Activated T-helper 1 cell treated with anti-CD3 and anti-CD28 coated beads, Interleukin-2, amount 50 U/mL, for 16 hours (primary cell): ENCODE measurements at places on chromosomes 7 and 10.

- no peak for DNase-seq
Observed at GRCh38 chr7:31068006-31068675, 16.0 kb downstream of the ADCYAP1R1 start.

GRCh38 chr10:34087095-34087418 lies 728.0 kb downstream of the PARD3 start:
- no peak for DNase-seq

DNA sequence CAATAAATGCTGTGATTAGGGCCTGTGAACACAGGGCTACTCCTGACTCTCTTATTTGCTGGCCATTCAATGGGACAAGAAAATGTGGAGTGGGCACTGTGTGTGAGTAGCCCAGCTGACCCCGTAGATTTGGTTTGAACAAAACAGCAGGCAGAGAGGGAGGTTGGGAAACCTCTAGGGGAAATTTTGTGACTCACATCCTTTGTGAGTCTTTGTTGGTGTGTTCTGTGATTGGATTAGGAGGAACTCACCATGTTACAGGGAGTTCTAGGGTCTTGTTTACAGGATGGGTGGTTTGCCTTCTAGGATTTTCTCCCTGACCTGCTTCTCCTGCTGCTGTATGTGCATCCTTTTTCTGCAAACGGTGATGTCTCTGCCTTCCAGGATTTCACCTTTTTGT lies 128.3 kb upstream of the MKI67 start:
- no peak for DNase-seq

DNA sequence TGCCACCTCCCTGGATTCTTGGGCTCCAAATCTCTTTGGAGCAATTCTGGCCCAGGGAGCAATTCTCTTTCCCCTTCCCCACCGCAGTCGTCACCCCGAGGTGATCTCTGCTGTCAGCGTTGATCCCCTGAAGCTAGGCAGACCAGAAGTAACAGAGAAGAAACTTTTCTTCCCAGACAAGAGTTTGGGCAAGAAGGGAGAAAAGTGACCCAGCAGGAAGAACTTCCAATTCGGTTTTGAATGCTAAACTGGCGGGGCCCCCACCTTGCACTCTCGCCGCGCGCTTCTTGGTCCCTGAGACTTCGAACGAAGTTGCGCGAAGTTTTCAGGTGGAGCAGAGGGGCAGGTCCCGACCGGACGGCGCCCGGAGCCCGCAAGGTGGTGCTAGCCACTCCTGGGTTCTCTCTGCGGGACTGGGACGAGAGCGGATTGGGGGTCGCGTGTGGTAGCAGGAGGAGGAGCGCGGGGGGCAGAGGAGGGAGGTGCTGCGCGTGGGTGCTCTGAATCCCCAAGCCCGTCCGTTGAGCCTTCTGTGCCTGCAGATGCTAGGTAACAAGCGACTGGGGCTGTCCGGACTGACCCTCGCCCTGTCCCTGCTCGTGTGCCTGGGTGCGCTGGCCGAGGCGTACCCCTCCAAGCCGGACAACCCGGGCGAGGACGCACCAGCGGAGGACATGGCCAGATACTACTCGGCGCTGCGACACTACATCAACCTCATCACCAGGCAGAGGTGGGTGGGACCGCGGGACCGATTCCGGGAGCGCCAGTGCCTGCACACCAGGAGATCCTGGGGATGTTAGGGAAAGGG lies 913 bp downstream of the NPY start:
- no peak for DNase-seq
